Stimulated activated CD4-positive, alpha-beta T cell treated with anti-CD3 and anti-CD28 coated beads, Interleukin-1b, Interleukin-23, amount 100 ng/mL, for 4 hours (primary cell): ENCODE measurements at places on chromosomes 16 and 17.

GRCh38 chr16:69186642-69187445, at the start of gene SNTB2:
Gene SNTB2, plus strand, starts transcription at chr16:69187164. Its CDS starts 3 bp downstream, at chr16:69187167.
- DNase-seq, result peak; percentile 69

GRCh38 chr17:45063198-45063597, 2.1 kb downstream of the NMT1 start:
- DNase-seq, result no peak

DNA sequence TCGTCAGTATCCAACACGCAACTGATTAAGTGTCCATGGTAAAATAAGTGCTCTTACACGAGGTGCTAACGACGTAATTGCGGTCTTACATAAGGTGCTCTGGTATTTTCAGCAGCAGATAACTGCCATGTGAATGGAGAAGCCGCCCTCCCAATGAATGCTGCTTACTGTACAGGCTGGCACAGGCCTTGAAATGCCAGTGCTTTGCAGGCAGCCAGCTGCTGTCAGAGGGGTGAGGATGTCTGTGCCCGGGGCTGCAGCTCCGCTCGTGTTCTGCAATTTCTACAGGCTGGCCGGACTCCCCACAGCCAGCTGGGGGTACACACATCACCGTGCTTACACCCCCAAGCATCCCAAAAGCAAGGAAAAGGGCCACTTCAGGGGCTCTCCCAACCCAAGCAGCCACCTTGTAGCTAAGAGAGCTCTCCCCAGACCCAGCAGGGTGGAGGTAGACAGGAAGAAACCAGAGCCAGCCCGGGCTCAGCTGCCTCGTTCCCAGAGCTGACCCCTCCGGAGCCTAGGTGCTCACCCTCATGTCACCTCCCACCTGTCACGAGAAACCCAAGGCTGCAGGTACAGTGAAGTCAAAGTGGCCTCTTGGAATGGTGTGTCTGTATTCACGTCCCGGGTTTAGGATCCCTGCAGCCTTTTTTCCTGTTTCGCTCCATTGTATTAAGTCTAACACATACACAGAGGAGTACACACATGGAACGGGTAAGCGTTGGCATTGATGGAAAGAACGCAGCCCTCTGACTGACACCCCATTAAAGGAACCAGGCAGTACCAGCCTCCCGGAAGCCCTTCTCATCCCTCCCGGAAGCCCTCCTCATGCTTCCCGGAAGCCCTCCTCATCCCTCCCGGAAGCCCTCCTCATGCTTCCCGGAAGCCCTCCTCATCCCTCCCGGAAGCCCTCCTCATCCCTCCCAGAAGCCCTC, 27.2 kb upstream of the RPH3AL start:
- DNase-seq, result no peak

DNA sequence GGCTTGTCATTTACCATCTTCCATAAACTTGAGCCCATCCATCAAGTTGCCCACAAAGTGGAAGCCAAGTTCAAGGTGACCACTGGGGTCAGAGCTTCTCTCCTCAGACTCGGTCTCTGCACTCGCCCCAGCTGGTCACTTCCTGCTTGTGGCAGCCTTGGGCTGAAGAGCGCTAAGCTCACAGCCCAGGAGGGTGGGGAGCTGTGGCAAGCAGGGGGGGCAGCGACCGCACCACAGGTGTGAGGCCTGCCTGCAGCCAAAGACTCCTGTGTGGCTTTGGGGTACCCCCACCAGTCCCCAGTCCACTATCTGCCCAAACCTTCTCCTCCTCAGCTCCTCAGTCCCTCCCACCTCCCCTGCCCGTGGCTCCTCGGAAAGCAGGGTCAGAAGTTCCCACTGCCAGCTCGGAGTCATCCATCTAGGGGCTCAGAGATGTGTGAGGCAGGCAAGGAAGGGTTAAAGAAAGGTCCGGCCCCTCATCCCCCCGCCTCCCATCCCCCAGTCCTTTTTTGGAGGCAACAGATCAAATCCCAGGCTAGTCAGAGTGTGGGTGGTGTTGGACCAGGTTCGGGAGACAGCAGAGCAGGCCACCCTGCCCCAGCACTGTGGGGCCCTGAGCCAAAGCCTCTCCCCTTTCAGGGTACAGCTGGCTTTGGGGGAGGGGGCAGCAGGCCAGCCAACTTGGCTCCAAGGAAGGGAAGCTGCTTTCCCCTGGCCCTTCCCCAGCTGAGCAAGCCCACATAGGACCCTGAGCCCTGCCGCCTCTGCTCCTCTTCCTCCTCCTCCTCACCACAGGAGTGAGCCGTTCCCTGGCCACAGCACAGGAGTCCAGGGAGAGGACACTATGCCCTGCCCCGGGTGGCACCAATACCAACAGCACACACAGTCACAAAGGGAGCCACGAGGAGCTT, 3.2 kb downstream of the CSF3 start:
- no peak for DNase-seq

GRCh38 chr17:41402161-41402560, 4.8 kb upstream of the KRT31 start:
- DNase-seq, result no peak

DNA sequence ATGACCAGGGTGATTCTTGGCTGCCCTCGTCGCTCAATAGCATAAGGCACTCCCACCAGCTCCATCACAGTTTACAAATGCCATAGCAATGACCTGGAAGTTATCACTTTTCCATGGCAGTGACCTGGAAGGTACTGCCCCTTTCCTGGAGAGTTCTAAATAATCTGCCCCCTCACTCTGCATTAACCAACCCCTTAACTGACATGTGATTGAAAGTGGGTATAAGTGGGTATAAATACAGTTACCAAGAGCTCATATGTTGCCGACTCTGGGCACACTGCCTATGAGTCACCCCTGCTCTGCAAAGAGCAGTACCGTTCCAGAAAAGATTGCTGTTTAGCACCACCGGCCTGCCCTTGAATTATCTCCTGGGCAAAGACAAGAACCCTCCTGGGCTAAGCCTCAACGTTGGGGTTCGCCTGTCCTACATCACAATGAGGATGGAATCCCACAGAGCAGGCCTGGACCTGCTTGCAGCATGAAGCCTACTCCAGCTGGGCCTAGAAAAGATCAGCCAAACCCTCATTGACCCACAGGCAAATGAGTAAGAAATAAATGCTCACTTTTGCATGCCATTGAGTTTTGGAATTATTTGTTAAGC, 95.2 kb upstream of the SEC14L1 start:
- DNase-seq, result no peak

GRCh38 chr17:66942451-66943264, 21.8 kb upstream of the CACNG4 start:
- DNase-seq, result no peak

DNA sequence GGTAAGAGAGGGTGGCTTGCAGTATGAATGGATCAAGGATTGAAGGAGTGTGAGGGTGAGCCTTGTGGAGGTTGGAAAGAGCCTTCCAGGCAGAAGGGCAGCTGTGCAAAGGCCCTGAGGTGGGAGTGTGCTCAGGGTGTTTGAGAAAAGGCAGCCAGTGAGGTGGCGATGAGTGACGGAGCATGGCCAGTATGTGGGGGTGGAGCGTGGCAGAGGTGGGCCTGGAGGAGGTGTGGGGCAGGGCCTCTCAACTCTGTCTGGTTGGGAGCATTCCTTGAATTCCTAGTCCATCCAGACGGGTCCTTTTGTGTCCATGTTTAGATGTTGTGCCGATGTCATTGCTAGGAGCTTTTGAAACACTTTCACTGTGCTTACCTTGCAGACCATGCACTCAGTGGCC, 51.3 kb downstream of the EPN2 start:
- no peak for DNase-seq

GRCh38 chr16:11049396-11050059, 105.2 kb downstream of the CLEC16A start:
- no peak for DNase-seq

DNA sequence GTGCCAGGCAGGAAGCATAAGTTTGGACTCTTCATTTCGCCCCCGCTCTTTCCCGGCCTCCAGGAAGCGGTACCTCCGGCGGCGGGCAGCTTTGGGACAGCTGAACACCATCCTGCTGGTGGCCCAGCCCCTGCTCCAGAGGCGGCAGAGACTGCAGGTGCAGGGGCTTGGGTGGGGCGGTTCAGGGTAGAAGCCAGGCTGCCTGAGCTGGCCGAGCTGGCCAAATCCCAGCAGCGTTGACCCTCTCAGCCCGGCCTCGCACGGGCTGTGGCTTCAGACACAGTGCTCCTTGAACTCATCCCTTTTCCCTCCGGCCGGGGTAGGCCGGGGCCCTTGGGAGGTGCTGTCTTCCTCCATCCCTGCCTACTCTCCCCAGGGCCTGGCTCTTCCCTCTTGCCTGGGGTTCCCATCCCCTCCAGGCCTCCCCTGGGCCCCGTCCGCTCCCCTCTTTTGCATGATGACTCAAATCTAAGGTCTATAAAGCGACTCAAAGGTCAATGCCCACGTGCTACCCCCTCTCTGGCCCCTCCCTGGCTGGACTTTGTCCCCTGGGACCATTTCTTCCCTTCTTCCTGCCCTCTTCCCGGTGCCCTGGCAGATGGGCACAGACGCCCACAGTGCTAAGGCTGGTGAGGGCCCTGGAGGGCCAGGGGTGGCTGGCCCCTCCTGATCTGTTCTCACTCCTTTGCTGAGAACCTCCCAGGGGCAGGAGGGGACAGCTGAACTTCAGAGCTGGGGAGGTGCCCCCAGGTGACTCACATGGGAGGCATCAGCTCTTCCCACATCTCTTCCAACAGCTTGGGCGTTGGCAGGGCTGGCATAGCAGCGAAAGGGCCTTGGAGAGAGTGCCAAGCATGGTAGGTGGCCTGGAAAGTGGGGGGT, 22.7 kb downstream of the MYO15B start:
- no peak for DNase-seq

DNA sequence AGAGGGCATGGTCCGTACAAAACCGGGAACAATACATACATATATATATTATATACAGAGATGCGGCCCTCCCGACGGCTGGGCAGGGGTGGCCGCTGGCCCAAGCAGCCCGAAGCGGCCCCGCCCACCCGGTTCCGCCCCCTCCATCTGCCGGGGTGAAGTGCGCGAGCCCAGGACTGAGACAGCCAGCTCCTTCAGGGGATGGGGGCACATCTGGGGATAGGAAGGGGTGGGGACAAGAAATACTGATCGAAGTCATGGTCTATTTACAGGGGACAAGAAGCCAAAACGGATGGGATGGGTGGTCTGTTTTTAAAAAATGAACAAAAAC, 3.8 kb upstream of the SAMD14 start:
- DNase-seq, result no peak

- no peak for DNase-seq
Measured at GRCh38 chr17:82239401-82239925, 10.6 kb downstream of the SLC16A3 start.

- DNase-seq, result no peak
Measured at GRCh38 chr16:25699069-25699468, 7.3 kb downstream of the HS3ST4 start.

GRCh38 chr16:48831076-48831722, 221.2 kb upstream of the N4BP1 start:
- DNase-seq, result no peak

- no peak for DNase-seq
Measured at GRCh38 chr16:67163164-67163998, 1.2 kb upstream of the HSF4 start.

DNA sequence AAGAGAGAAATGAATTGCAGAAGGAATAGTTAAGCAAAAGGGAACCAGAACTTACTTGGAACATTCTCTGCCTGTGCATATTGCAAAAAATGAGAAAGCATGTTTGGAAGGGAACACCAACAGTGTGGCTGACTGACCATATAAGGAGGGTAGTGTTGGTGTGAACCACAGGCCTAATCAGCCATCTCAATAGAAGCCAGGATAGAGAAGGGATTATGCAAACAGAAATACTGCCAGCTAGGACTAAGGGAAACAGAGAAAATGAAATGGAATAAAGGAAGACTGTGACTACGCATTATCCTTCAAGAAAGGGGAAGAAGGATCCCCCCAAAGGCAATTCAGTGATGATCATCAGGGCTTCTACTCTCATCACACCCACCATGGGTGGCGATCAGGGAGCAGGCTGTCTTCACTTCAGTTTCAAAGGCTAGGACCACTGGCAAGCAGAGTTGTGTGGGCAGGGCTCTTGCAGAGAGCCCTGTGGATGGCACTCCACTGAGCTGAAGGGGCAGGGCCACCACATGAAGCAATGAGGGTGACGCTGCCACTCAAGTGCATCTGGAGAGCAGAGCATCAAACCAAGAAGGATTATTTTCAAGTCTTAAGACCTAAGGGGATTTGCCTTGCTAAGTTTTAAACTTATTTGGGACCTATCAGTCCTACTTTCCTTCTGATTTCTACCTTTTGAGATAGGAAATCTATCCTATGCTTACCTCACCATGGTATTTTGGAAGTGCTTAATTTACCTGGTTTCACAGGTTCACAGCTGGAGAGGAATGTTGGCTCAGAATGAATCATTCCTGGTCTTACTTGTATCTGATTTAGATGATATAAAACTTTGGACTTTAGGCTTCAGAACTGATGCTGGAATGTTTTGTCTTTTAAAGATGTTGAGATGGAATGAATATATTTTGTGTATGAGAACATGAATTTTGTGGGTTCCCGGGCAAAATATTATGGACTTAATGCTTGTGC, 140.5 kb downstream of the SSH2 start:
- no peak for DNase-seq

GRCh38 chr17:46162866-46163265, 30.4 kb downstream of the KANSL1 start:
- no peak for DNase-seq

DNA sequence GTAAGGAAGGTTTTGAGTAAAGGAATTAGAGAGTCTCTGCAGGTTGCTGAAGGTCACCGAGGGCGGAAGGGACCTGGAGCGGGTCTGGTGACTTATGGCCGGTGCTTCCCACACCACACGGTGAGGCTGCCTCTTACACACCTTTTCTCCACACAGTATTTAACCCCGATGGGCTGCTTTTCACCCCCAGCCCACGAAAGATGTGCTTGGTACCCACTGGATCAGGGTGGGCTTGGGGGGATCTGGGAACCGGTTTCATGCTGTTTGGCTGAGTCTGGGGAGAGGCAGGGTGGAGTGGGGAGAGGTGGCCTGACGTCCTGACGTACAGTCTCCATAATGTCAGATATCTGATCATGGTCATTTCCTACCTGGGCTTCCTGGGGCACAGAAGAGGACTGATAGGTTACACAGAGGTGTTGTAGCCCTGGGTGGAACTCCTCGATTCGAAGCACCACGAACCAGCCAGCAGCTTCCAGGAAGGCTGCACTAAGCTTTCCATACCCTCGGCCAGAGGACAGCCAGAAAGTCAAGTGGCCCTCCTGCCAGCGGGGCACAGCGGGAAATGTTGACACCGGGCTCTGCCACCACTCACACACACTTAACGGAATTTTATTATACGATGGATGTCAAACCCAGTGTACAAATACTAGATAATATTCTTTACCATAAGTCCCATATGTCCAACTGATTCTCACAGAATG, 34.0 kb downstream of the OR1D5 start:
- DNase-seq, result no peak

- no peak for DNase-seq
Measured at GRCh38 chr16:67902831-67903230, 9.8 kb downstream of the PSKH1 start.

- DNase-seq, result no peak
Measured at GRCh38 chr17:37650419-37651003, 7.3 kb upstream of the DDX52 start.

- no peak for DNase-seq
Measured at GRCh38 chr17:13154398-13154797, 136.6 kb upstream of the ELAC2 start.

DNA sequence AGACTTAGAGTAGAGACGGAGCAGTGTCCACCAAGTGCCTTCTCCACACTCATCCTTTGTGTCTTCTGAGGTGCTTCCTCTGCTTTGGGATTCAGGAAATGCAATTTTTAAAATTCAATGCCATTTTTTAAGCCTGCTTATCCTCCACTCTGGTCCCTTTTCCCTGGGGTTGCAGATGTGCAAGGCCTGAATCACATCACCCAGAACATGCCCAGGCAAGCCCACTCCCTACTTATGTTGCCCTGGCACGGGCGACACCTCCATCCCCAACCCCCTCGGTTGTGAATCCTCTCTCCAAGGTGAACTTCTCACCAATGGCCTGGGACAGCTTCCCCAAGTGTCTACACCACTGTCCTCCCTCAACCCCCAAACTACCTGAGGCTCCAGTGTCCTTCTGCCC, 116.2 kb downstream of the C17orf67 start:
- no peak for DNase-seq
